ENCODE measurements at places on chromosomes 16 and 17. TPM values are rescaled to one million over a fixed set of nuclear protein-coding genes. Genes with fewer than 3 reads are reported as not detected.

DNA sequence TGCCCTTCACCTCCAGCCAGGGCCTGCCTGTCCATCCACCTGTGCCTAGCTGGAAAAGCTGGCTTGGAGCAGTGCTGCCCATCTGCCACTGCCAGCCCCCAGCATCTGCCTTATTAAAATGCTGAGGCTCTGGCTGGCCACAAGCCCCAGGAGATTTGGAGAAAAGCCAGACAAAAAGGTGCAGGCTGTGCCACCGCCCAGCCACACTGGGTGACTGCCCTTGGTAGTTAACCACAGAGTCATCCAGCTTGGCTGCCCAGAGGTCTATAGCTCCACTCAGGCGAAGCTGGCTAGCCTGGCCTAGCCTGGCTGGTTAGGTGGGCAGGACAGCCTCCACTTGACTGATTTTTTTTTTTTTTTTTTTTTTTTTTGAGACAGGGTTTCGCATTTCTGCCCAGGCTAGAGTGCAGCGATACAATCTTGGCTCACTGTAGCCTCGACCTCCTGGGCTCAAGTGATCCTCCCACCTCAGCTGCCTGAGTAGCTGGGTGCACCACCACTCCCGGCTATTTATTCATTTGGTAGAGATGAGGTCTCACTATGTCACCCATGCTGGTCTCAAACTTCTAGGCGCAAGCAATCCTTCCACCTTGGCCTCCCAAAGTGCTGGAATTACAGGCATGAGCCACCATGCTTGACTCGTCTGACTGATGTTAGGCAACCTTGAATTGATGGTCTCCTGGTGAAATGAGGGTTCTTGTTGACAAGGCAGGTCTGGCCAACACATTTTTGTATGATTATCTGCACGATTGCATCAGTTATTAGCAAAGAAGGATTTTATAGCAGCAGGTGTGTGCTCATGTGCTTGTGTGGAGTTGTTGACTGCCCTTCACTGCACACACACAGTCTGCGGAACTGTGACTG lies 103.8 kb downstream of the RAB11FIP4 start:
- DNase-seq = no peak

- DNase-seq = no peak
Observed at GRCh38 chr17:42775534-42776098, 2.4 kb downstream of the VPS25 start.

Gene AANAT
- not detected for polyA plus RNA-seq

GRCh38 chr17:81471818-81472456 lies 40.7 kb downstream of the ACTG1 start:
- DNase-seq = no peak

DNA sequence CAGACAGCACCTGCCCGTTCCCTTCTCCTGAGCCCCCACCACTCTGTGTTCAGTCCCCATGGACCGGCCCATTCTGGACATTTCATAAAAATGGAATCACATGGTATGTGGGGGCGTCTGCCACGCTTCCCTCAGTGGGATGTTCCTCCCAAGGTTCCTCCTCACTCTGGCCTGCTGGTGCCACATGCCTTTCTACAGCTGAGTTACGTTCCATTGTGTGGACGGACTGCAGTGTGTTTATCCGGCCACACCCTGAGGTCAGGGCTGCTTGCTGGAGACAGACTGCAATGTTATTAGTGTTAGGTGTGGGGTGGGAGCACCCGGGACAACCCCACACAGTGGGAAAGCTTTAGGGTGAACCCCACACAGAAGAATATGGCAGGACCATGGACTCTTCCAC lies 5.9 kb upstream of the AATK start:
- no peak for DNase-seq
